ENCODE measurements at places on chromosomes 7 and 10.

GRCh38 chr7:76352193-76352592 lies 6.6 kb downstream of the YWHAG start:
- H3K4me3 ChIP-seq: peak overlapping the region; percentile 74
- peaks cover 5% of the 10 kb centered on the region for H3K27me3 ChIP-seq
- peak overlapping the region; percentile 75 for H3K27ac ChIP-seq
- DNase-seq: no peak
- H3K36me3 ChIP-seq: peaks cover 21% of the 10 kb centered on the region
- peaks cover 44% of the 10 kb centered on the region for H3K4me1 ChIP-seq

DNA sequence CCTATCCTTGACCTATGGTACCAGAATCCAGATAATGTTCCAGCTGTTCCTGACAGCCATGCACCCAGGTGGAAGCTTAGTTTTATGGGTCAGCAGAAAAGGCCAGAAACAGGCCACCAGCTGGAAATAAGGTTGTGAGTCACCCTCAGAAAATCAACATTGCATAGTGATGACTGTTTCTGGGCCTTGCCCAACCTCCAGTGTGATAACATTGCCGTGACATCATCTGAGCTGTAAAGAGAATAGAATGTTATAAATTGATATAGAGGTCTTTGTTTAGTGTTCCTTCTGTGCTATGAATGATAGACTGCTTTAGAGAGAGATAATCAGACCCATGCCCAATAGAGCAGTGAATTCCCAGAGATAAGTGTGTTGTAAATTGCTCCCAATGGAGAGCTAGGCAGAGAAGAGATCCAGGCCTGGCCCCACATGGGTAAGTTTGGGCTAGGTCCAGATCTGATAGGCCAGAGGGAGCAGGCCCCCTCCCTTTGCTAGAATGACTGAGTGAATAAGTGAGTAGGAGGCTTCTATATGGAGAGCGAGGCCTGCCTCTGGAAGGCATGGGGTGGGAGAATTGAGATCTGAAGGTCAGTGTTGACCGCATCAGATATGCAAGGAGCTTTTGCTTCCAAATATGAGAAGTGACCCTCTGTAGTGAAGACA lies 14.2 kb upstream of the HPS1 start:
- H3K4me1 ChIP-seq: peaks cover 28% of the 10 kb centered on the region
- peaks cover 6% of the 10 kb centered on the region for H3K27me3 ChIP-seq
- no peak overlapping the region for H3K27ac ChIP-seq
- H3K36me3 ChIP-seq: no peaks in the 10 kb centered on the region

DNA sequence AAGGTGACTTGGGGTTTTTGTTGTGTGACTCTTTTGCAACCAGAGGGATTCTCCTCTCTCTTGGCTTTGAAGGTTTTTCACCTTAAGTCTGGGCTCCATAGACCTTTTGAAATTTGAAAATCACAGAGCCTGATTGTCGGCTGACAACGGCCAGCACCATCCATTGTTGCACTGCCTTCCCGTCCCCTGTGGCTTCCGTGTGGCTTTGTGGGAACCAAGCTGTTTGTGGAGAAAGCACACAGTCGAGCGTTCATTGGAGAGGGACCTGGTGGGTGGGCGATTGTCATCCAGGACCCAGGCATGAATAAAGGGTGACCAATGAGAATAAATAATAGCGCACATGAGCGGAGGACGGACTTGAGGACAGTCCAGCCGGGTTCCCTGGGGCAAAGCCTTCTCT lies 7.4 kb upstream of the RAMP3 start:
- peaks cover 7% of the 10 kb centered on the region for H3K27me3 ChIP-seq
- H3K4me3 ChIP-seq: no peak overlapping the region
- H3K36me3 ChIP-seq: no peaks in the 10 kb centered on the region
- no peak for DNase-seq

- peaks cover 4% of the 10 kb centered on the region for H3K27me3 ChIP-seq
- no peak for DNase-seq
- no peaks in the 10 kb centered on the region for H3K36me3 ChIP-seq
- H3K4me3 ChIP-seq: no peak overlapping the region
These were observed 104.7 kb upstream of the RHEB start for GRCh38 chr7:151624246-151624928.

GRCh38 chr7:13327669-13328068 lies 640.2 kb downstream of the ARL4A start:
- DNase-seq: no peak
- H3K4me3 ChIP-seq: no peak overlapping the region
- H3K36me3 ChIP-seq: no peaks in the 10 kb centered on the region
- H3K4me1 ChIP-seq: no peaks in the 10 kb centered on the region
- H3K27ac ChIP-seq: no peak overlapping the region

- no peak for DNase-seq
- H3K4me1 ChIP-seq: peaks cover 29% of the 10 kb centered on the region
- H3K27ac ChIP-seq: no peak overlapping the region
These were observed 36.9 kb downstream of the FRMPD2 start for GRCh38 chr10:48237259-48238250.

- H3K4me3 ChIP-seq: no peak overlapping the region
- H3K36me3 ChIP-seq: peaks cover 5% of the 10 kb centered on the region
- H3K27ac ChIP-seq: peak overlapping the region; percentile 7
- no peak for DNase-seq
- peaks cover 28% of the 10 kb centered on the region for H3K4me1 ChIP-seq
- H3K27me3 ChIP-seq: peaks cover 3% of the 10 kb centered on the region
These were observed 17.8 kb downstream of the VWC2 start for GRCh38 chr7:49791088-49791741.

DNA sequence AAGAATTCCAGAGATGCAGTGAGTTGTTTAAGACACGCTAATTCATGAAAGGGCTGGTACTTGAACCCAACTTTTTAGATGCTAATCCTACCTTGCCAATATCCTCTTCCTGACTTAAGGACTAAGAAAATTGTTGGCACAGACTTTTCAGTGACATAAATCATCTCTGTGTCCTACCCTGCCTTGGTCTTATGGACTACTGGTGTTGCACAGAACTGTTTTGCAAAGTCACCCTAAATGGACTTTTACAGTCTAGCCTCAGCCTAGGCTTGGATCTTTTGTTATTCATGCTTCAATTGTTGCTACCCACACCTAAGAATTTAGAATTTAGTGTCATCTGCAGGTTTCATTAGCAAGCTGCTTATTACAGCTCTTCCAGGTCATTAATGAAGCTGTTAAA lies 112.7 kb downstream of the SORCS1 start:
- H3K4me1 ChIP-seq: no peaks in the 10 kb centered on the region
- H3K36me3 ChIP-seq: no peaks in the 10 kb centered on the region
- no peak for DNase-seq
- no peak overlapping the region for H3K4me3 ChIP-seq
- H3K27ac ChIP-seq: no peak overlapping the region
- H3K27me3 ChIP-seq: no peaks in the 10 kb centered on the region

DNA sequence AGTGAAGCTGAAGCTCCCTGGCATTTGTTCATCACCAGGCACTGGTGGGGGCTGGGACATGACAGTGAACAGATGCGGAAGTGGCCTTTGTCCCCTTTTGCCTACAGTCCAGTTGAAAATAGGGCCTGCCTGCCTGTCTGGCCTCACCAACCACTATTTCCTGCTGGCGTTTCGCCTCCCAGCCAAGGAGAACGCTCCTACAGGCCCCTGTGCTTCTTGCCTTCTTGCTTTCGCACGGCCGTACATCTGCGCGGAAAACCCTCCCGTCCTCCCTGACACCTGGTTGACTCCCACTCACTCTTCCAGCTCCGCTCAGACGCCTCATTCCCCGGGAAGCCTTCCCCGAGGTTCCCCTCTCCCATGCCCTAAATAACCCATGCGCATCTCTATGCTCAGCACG lies 317.3 kb downstream of the PRPF18 start:
- peaks cover 5% of the 10 kb centered on the region for H3K36me3 ChIP-seq
- H3K4me3 ChIP-seq: peak overlapping the region; percentile 27
- no peaks in the 10 kb centered on the region for H3K27me3 ChIP-seq
- peak; percentile 17 for DNase-seq
- H3K4me1 ChIP-seq: peaks cover 6% of the 10 kb centered on the region

DNA sequence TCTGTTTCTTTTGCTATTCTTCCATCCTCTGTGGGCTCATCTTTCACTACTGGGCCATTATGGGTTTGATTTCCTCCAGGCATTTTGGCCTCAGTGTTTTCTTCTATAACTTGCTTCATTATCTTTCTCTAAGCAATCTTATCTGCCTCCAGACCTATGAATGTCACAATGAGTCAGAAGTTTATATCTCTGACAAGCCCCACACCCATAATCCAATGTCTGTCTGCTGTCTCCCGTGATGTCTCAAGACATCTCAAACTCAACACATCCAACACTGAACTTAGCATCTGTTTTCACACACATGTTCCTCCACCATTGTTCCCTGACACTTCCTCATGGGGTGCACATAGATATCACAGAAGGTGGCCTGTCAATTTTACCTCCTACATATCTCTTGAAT lies 46.7 kb upstream of the RHOBTB1 start:
- no peak for DNase-seq
- H3K36me3 ChIP-seq: no peaks in the 10 kb centered on the region
- no peaks in the 10 kb centered on the region for H3K4me1 ChIP-seq
- H3K27me3 ChIP-seq: no peaks in the 10 kb centered on the region
- H3K4me3 ChIP-seq: no peak overlapping the region

DNA sequence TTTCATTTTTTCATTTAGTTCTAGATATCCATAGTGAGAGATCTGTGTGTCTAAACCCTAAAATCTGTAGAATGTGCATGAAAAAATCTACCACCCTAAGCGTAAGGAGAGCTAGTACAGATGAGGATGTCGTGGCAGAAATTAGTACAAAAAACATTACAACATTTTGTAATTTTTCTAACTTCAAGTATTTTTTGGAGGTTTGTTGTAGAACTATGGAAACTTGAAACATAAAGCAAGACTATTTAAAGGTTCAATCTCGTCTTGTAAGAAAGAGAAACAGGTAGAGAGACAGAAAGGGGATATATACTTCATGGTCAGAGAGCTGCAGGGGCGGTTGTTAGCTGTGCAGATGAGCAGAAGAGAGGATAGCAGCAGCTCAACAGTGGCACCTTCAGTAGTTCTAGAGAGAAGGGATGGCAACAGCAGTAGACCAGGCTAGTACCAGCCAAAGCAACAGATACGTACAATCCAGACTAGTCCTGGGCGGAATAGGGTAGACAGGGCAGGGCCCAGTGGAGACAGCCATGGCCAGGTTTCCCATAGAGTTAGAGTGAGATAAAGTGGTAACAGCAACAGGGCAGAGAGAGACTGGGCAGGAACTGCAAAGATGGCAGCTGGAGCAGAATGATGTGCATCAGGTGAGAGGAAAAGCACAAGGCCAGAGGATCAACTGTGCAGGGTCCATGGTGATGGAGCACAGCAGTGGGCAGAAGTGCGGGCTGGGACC lies 145.2 kb downstream of the FRMD4A start:
- peaks cover 5% of the 10 kb centered on the region for H3K27me3 ChIP-seq
- H3K4me3 ChIP-seq: peak overlapping the region; percentile 4
- H3K36me3 ChIP-seq: no peaks in the 10 kb centered on the region
- peak; percentile 24 for DNase-seq
- peaks cover 11% of the 10 kb centered on the region for H3K4me1 ChIP-seq
- peak overlapping the region; percentile 94 for H3K27ac ChIP-seq

GRCh38 chr10:86968271-86968993 lies at the start of gene ADIRF:
Gene ADIRF (plus strand): TSS chr10:86968482. CDS start chr10:86968545, 63 bp downstream.
- DNase-seq: peak; percentile 19
- H3K4me3 ChIP-seq: peak within 1 kb of the TSS; percentile 28
- peaks cover 19% of the 10 kb centered on the region for H3K27me3 ChIP-seq
- peaks cover 28% of the 10 kb centered on the region for H3K4me1 ChIP-seq
- no peaks in the 10 kb centered on the region for H3K36me3 ChIP-seq
- H3K27ac ChIP-seq: peak within 1 kb of the TSS; percentile 90

DNA sequence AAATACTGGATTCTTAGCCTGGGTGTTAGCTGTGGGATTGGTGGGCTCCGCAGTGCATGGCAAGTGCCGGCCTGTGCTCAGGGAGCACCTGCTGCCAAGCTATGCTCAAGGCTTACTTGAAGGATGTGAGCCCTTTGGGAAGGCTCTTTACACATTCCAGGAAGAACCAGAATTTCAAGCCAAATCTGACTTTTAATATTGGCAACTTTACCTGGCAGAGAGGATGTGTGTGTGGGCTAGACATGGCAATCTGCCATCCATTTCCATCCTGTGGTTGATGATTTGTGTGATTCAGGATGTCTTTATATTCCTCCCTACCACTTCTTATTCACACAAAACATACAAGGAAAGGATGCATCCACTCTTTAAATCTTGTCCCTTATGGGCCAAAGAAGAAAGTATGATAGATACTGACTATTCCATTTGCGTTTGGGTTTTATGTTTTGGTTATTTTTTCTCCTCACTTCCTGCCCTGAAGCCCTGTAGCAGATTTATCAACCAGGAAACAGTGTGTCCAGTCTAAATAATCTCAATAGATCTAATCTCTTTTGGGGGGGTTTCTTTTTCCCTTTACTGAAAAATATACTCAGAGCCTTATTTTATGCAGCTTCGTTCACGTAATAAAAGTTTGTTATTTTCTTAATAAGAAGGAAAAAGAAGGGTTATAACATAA lies 247.1 kb downstream of the COBL start:
- H3K36me3 ChIP-seq: no peaks in the 10 kb centered on the region
- H3K27me3 ChIP-seq: no peaks in the 10 kb centered on the region
- no peaks in the 10 kb centered on the region for H3K4me1 ChIP-seq
- no peak for DNase-seq
- no peak overlapping the region for H3K4me3 ChIP-seq

- H3K27ac ChIP-seq: no peak overlapping the region
- no peaks in the 10 kb centered on the region for H3K4me1 ChIP-seq
- H3K4me3 ChIP-seq: no peak overlapping the region
- H3K36me3 ChIP-seq: no peaks in the 10 kb centered on the region
- no peaks in the 10 kb centered on the region for H3K27me3 ChIP-seq
These were observed 123.9 kb upstream of the FAM171A1 start for GRCh38 chr10:15494850-15495506.
